ENCODE measurements at places on chromosomes 7 and 10.

DNA sequence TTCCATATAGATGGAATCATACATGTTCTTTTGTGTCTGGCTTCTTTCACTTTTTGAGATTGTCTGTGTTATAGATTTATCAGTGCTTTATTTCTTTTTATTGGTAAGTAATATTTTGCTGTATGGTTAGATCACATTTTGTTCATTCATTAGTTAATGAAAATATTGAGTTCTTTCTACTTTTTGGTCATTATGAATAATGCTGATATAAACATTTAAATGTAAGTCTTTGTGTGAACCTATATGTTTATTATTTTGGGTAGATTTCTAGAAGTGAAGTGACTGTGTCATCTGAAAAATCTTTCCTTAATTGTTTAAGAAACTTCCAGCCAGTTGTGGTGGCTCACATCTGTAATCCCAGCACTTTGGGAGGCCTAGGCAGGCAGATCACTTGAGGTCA is 11.4 kb upstream of the VWDE start:
- DNase-seq: no peak

GRCh38 chr10:125687507-125688185 is 4.7 kb upstream of the TEX36 start:
- no peak for DNase-seq

- no peak for DNase-seq
Measured at GRCh38 chr10:106560925-106561640, 603.4 kb downstream of the SORCS1 start.

DNA sequence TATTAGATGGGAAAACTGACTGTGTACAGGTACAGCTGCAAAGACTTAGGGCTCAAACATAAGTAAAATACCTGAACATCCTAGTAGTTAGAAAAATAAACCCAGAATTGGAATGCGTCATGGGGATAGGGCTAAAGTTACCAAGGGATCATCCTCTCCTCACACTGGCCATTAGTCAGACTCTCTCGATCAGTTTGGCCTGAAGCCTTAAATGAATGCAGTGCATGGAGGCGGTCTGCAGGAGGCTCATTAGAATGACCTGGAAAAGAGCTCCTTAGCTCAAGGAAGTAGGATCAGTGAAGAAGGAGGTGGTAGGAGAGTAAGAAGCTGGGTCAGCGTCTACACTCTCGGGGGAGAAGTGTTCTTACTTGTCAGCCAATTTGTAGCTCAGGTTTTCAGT is 35.3 kb downstream of the DENND2A start:
- no peak for DNase-seq

DNA sequence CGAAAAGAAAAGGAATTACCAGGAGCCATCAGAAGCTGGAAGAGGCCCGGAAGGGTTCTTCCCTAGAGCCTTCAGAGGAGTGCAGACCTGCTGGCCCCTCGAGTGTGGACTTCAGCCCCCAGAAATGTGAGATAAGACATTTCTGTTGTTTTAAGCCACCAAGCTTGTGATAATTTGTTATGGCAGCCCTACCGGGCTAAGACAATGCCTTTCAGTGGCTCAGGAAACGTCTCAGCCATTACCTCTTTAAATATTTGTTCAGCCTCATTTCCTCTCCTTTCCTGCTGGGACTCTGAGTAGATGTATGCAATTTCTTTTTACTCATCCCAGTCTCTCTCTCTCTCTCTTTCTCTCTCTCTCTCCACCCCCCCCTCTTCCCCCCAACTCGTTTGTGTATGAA is 174.7 kb upstream of the GRB10 start:
- no peak for DNase-seq

Data from SHP77 (cell line).